ENCODE measurements at places on chromosomes 11 and 22.

DNA sequence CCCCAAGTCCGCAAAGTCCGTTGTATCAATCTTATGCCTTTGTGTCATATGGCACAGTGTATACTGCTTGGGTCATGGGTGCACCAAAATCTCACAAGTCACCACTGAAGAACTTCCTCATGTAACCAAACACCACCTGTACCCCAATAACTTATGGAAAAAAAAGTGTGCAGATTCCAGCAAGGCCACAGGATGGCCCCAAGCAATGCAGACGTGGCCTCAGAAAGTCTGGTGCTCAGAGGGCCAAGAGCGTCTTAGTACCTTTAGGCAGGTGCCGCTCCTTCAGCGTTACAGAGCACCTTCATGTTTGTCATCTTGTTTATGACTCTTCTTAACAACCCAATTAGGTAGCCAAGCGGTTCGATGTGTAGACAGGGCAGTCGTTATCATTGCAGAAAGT, 65.3 kb downstream of the PRDM11 start:
- DNase-seq, result no peak

DNA sequence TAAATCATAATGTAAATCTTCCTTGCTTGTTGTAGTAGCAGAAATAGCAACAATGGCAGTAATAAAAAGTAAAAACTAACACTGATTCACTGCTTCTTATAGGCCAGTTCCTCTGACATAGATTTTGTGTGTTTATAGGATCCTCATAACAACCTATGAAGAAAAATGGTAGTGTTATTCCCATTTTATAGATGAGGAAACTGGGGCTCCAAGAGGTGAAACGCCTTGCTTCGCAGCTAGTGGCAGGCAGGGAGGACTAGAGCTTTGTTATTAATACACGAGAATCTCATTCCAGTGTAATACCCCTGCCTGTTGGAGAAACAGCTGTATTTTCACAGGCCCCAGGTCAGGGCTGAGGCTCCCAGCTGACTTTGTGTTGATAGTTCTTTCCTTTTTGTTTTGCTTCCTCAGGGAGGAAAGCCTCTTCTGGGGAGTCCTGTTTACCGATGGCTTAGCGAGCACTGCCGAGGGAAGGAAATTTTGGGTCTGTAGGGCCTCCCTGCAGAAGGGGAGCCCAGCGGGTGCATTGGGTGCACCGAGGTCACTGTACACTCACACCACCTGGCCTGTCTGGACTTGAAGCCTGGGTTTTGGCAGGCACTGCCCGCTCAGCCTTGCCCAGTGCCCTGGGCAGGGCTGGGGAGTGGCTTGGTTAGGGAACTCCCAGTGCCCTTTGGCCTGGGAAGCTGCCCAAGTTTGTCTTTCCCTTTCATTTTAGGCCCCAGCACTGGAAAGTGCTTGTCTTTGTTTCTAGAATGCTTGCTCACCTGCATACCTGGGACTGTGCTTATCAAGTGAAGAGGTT, 13.5 kb downstream of the KIAA1671 start:
- no peak for DNase-seq

DNA sequence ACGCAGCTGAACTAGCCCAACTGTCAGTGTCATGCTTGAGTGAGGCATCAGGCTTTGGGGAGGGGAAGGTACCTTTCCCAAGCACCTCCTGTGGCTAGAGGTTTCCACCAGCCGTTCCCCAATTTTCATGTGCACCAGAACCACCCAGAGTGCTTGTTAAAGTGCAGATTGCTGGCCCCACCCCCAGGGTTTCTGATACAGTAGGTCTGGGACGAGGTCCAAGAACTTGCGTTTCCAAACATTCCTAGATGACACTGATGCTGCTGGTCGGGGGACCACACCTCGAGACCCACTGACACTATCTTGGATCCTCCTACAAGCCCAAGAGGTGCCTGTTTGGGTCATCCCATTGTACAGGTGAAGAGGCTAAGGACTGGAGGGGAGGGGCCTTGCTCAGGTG, 59.8 kb downstream of the PDE2A start:
- DNase-seq, result no peak

- no peak for DNase-seq
Observed at GRCh38 chr22:38026130-38027111, 30.8 kb upstream of the PICK1 start.

DNA sequence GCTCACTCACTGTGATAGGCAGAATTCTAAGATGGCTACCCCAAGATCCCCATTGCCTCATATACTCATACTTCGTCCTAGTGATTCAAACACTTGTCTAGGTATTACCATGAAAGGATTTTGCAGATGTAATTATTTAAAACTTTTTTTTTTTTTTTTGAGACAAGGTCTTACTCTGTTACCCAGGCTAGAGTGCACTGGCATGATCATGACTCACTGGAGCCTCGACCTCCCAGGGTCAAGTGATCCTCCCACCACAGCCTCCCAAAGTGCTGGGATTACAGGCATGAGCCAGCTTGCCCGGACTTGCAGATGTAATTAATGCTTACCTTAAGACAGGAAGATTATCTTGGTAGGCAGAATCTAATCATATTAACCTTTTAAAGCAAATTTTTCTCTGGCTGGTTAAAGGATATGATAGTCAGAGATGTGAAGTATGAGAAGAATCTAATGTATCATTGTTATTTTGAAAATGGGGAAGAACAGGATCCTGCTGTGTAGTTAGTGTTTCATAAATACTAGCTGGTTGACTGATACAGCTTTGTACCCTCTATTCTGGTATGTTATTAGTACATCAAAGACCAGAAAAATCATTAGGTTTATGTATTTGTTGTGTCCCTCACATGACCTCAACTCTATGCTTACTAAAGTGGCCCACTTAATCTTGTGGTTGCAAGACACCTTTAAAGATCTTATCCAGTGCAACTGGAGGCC, 35.5 kb downstream of the C2CD3 start:
- DNase-seq, result no peak

- DNase-seq, result no peak
Observed at GRCh38 chr22:30611197-30611596, 4.2 kb downstream of the TCN2 start.

GRCh38 chr11:34341931-34342533, 15.8 kb downstream of the ABTB2 start:
- DNase-seq, result no peak

- DNase-seq, result no peak
Observed at GRCh38 chr11:370070-370941, 1.0 kb downstream of the B4GALNT4 start.

GRCh38 chr11:84890676-84891075, 736.5 kb downstream of the DLG2 start:
- no peak for DNase-seq
